ENCODE measurements at places on chromosomes 2 and 18.

DNA sequence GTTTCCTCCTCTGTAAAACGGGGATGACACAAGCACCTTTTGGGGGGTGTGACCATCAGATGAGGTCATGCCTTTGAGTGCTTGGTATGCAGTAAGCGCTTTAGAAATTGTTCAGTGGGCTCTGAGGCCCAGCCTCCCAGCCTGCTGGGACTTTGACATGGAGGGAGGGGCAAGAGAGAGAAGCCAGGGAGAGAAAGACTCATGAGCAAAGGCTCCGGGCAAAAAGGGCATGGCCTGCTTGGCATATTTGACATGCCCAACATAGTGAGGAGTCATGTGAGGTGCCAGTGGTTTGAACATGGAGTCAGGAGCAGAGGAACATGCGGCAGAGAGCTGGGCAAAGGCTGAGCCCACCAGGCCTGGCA, 14.0 kb downstream of the TNS1 start:
- DNase-seq, result no peak

DNA sequence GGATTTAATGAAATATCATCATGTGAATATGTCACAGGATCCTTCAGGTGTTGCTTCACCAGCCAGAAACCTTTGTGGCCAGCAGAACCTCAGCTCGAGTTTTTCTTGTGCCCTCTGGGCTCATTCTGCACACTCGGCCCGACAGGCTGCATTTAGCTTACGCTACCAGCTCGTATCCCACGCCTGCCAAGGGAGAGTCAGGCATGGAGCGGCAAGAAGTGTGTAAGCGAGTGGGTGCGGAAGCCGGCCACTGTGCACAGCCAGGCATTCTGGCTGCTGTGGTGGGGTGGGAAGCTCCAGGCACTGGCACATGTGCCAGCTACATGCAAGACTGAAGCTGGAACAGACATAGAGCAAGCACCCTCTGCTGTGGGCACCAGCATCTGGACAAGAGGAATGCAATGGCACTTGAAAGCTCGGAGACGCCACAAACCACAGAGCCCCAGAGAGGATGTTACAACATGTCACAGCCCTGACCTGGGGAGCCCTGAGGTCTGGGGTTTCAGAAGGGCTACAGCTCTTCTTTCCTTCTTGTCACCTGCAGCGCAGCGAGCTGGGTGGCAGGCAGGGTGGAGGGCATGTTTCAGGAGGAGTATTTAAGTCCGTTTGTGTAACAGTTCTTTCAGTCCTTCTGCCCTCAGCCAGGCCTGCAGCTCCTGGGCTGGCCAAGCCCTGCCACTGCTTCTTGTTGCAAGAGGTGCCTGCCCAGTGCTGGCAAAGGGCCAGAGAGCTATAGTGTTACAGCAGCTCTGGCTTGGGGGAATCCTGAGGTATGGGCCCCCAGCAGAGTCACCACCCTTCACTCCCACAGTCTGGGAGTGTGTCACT, 257.3 kb upstream of the HNMT start:
- no peak for DNase-seq

DNA sequence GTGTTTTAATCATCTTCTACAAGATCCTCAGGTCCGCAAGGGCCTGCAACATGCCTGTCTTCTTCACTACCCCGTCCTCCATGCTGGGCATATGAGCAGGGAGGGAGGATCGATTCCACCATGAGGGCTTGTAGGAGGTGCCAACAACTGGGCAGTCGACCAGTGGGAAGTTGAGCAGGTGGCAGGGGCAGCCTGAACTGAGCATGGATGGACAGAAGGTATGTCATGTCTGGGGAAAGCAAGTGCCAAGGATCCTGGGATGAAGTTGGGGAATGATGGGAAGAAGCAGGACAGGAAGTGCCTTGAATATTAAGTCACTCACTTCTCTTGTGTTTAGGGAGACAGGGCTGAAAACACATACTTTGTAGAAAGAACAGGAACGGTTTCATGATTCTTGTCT, 44.7 kb downstream of the CTIF start:
- DNase-seq, result no peak

- no peak for DNase-seq
Measured at GRCh38 chr2:37871456-37872191, 53.5 kb upstream of the RMDN2 start.

- DNase-seq, result no peak
Measured at GRCh38 chr2:68819556-68819955, 51.6 kb downstream of the BMP10 start.

DNA sequence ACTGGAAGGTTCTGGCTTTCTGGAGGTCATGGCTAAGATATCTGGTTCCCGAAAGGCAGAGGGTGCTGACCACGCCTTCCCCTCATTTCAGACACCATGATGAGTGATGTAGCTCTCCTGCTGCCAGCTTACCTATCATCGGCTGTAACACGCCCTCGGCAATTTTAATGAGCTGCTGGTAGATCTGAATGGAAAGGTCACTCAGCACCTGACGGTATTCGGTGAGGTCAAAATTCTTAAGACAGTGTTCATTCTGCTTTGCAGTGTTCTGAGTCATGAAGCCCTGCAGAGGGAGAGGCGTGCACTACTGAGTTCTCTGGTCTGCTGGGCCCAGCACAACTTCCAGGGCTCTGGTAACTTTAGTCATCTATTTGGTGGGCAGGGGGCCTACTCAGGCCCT, 25.7 kb upstream of the ACAA2 start:
- DNase-seq, result no peak

DNA sequence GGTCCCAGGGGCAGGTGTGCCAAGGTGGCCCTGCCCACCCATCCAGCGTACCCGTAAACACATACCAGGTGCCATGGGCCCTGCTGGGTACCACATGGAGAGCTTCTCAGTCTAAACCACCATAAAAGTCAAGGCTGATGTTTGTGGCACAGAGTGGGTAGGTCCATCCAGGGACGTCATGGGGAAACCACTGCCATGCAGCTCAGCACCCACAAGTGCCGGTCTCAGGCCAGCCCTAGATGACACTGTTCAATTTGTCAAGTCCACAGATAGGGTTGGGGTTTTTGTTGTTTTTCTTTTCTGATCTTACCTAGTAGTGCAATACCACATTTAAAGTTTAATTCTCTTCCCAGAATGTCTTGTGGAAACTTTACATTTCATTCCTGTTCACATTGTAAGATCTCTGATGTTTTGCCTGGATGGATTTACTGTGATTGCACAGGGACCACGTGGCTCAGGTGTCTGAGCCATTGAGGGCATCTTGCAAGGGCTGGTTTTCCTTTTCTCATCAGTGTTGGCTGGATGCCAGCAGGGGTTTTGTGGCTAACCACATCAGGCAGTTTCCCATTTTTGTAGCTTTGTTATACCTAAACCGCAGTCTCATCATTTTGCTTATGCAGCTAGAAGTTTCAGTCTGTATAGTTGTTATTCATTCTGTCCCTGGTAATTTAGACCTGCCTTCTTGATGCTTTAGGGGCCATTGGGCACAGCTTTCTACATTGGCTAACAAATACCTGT, 64.7 kb downstream of the STK25 start:
- DNase-seq, result no peak

DNA sequence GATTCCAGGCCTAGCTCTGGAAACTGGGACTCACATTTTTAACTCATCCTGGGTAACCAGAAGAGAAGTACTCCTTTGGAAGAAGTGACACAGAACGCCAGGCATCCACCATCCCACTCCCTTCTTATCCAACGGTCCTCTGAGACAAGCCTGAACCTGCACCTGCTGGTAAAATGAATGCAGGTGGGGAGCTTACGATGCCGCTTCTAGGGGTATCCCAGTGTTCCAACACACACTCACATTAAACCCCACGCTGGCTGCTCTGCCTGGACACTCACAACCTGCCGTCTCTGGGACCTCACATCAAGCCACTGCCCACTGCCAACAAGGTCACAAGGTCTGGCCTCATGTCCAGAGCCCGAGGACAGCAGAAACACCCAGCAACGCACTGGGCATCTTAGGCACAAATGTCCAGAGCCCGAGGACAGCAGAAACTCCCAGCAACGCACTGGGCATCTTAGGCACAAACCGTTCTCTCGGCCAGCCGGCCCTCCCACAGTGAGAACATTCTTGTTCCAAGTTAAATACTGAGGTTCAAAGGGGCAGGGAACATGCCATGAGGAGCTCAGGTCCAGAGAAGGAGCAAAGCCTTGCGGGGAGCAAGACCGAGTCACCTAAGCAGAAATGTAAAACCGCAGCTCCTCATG, 9.9 kb downstream of the SLC66A2 start:
- no peak for DNase-seq

- no peak for DNase-seq
Measured at GRCh38 chr2:49702740-49703139, 548.4 kb upstream of the FSHR start.

GRCh38 chr2:239811111-239811781, 213.9 kb downstream of the NDUFA10 start:
- no peak for DNase-seq

GRCh38 chr2:102588213-102588939, 31.0 kb upstream of the SLC9A2 start:
- no peak for DNase-seq

DNA sequence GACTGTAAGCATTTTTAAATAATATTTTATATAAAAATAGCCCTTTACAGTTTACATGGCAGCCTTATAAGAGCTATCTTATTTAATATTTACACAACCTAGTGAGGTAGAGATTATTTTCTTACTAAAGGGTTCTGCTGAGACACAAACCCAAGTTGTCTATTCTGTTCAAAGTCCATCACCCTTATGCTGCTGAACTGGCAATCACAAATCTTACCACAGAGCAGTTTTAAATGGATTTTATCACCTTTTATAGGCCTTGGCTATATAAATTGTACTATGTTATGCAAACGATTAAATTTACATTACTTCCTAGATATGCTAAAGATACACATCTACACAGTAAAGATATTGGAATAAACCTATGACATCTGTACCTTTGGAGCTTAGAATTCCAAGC, 40.7 kb downstream of the RBM45 start:
- no peak for DNase-seq

DNA sequence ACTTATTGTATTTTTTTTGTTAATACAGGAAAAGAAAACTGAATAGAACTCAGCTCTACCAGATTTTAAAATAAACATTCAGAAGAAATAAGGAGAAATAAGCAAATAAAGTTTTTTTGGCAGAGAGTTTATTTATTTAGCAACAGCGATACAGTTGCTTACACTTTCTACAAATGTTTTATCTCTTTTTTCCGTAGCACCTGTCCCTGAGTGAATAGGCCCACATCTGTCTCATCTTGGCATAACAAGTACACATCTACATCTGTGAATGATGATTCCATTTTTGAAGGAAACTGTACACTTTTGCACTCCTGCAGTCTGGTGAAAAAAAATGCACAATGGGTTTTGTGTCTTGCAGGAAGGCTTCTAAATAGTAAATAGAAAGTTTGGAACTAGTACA, 783.6 kb upstream of the ZEB2 start:
- DNase-seq, result no peak

DNA sequence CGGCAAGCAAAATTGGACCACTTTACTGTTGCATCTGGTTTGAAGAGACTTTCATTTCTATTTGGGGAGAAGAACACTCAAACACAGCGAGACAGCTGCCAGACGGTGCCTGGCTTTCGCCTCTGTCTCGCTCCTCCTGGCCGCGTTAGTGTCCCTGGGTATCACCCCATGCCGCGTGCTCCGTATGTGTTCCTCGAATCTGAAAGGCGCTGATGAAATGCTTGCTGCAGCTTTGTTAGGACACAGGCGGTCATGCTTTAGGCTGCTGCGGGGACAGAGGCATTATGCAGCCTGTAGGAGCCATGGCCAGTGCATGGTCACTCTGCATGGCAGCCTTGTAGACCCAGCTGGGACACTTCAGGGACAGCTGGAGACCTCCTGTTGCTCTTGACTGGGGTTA, 53.9 kb downstream of the LDLRAD4 start:
- DNase-seq, result no peak

All from cortex of kidney (tissue), 1 donor.